Stimulated activated CD8-positive, alpha-beta memory T cell treated with anti-CD3 and anti-CD28 coated beads, Interleukin-2, amount 100 ng/mL, for 1 hour (primary cell): ENCODE measurements at places on chromosomes 4 and X.

DNA sequence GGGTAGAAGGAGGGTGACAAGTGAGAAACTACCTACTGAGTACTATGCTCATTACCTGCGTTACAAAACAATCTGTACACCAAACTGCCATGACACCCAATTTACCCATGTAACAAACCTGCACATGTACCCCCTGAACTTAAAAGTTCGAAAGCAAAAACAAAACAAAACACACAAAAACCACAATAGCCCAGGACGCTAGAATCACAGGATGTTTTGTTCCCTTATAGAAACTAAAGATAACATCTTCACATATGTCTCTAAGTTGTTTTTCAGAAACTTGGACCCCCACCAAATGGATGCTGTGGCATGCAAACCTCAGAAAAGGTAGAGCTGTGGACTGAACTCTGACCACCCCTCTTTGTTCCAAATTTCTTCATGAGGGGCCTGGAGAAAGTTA lies 25.2 kb upstream of the PNMA5 start:
- no peak for DNase-seq

- DNase-seq: no peak
These were observed 297.6 kb downstream of the IL15 start for GRCh38 chr4:141933978-141934377.

DNA sequence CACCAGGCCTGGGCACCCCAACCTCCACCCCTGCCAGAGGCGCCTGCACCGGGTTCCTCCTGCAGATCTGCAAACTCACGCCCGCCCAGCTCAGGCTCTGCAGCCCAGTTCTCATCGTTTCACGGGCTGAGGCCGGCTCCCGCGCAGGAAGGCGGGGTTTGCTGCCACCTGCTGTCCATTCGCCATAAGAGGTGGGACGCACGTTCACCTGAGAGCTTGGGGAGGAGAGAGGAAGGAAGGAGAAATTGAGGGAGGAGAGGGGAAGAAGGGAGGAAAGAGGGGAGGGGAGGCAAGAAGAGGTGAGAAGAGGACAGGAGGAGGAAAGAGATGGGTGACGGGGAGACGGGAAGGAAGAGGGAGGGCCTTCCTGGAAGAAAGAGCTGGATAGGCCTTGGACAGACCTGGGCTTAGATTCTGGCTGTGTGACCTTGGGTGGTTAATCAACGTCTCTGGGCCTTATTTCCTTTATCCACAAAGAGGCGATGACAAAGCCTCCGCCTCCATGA lies 114.5 kb downstream of the ADRA2C start:
- DNase-seq: peak; percentile 30

DNA sequence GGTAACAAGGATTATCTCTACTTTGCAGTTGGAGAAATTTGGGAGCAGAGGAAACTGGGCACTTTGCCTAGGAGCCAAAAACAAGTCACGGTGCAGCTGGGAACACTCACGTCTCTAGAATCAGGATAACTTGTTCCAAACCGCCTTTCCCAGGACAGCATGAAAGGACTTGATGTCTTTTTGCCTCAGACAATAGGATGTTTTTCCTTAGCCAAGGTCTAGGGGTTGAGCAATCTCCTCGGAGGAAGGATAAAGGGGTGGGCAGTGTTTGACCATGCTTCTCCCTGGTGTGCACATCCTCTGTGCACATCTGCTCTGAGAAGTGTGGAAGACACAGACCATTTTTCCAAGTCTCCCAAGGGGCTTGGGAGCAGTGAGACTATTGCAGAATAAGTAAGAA lies 1.7 kb upstream of the SPARCL1 start:
- no peak for DNase-seq

- DNase-seq: no peak
These were observed 578 bp downstream of the APOOL start for GRCh38 chrX:85004255-85004654.

GRCh38 chrX:40772290-40772689 lies 36.9 kb upstream of the MED14 start:
- no peak for DNase-seq

GRCh38 chr4:38189445-38189844 lies 229.2 kb downstream of the PTTG2 start:
- DNase-seq: no peak

- DNase-seq: no peak
These were observed 866.3 kb upstream of the PCDH7 start for GRCh38 chr4:29853833-29854232.

- DNase-seq: no peak
These were observed 9.4 kb downstream of the TASL start for GRCh38 chrX:30568136-30568535.

- DNase-seq: no peak
These were observed 56.0 kb upstream of the MID1 start for GRCh38 chrX:10676235-10676957.

- no peak for DNase-seq
These were observed 6.9 kb downstream of the PJA1 start for GRCh38 chrX:69158166-69158980.

- no peak for DNase-seq
These were observed 415.4 kb downstream of the MAGEB5 start for GRCh38 chrX:26631385-26631784.

- no peak for DNase-seq
These were observed 7.5 kb upstream of the RUFY3 start for GRCh38 chr4:70714079-70714887.

DNA sequence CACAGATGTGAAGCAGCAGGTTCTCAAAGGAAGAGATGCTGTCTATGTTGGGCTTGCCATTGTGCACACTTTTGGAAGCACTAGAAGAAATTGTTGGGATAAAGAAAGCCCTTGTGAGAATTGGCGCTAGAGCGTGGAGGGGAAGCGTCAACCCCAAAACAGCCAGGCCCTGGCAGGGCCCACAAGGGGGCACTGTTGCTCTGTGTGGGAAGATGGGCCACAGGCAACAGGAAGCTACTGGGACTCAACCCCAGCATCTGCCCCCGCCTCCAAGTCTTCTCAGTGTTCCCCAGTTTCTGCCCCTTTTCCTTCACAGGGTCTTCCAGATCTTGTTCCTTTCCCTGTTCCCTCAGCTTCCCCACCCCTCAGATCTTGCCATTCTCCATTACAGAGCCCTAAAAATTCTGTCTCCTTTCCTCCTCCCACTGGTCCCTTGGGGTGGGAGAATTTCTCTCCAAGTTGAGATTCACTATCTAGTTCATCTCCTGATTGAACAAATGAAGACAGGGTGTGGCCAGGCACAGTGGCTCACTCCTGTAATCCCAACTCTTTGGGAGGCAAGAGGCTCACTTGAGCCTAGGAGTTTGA lies 85.5 kb downstream of the STARD8 start:
- DNase-seq: peak; percentile 6

DNA sequence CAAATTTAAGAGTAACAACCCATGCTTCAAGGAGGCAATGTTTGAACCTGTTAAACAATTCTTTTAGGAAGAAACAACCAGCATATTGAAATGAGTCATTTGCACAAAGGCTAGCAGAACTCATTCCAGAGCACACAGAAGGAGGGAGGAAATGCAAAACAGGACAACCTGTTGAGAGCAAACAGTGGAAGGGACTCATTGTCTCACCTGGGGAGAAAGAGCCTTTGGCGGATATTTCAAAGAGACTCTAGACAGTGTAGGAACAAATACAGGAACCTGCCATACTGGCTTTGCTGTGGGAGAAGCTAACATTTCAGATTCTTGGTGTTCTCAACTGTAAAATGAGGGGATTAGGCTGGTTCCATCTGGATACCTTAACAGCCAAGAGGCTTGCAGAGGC lies 14.8 kb upstream of the RASGEF1B start:
- no peak for DNase-seq

GRCh38 chrX:16979226-16979625 lies 32.8 kb downstream of the REPS2 start:
- DNase-seq: no peak

GRCh38 chr4:112099701-112100297 lies 45.5 kb upstream of the FAM241A start:
- no peak for DNase-seq

- no peak for DNase-seq
These were observed 752.3 kb upstream of the NDST4 start for GRCh38 chr4:115865736-115866135.

DNA sequence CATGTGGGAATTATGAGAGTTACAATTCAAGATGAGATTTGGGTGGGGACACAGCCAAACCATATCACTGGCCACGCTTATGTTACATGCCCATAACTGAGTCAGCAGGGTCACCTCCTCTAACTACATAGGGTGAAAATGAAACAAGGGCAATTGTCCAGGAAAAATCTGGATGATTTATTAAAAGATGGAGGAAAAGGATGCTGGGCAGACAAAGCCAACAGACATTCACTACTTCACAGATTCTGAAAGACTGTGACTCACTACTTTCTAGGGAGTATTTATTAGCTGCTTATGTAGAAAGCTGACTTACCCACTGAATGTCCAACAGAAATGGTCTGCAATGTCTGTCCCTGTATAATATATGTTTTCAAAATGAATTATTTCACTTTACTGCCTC lies 72.4 kb downstream of the APBB2 start:
- no peak for DNase-seq

GRCh38 chrX:69995362-69996112 lies 54.2 kb downstream of the AWAT2 start:
- no peak for DNase-seq

DNA sequence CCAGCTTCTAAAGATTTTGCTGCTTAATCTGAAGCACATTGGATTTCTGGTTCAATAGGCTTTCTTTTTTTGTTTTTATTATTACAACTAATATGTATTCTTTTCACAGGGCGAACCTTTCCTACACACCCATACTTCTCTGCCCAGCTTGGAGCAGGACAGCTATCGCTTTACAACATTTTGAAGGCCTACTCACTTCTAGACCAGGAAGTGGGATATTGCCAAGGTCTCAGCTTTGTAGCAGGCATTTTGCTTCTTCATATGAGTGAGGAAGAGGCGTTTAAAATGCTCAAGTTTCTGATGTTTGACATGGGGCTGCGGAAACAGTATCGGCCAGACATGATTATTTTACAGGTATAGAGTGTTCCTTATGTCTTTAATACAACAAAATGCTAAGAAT lies 155.4 kb downstream of the PTTG2 start:
- DNase-seq: no peak

DNA sequence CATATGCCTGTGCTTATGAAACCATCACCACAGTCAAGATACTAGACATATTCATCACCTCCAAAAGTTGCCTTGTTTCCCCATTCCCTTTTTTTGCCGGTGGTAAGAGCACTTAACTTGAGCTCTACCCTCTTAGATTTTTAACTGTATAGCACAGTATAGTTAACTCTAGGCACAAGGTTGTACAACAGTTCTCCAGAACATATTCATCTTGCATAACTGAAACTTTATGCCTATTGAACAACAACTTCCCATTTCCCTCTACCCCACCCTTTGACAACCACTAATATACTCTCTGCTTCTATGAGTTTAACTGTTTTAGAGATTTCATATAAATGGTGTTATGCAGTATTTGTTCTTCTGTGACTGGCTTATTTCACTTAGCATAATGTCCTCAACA lies 119.3 kb downstream of the ASB9 start:
- DNase-seq: no peak

GRCh38 chr4:28228561-28229491 lies 1368.2 kb downstream of the STIM2 start:
- DNase-seq: no peak

GRCh38 chrX:11423362-11423818 lies 130.2 kb downstream of the AMELX start:
- no peak for DNase-seq

DNA sequence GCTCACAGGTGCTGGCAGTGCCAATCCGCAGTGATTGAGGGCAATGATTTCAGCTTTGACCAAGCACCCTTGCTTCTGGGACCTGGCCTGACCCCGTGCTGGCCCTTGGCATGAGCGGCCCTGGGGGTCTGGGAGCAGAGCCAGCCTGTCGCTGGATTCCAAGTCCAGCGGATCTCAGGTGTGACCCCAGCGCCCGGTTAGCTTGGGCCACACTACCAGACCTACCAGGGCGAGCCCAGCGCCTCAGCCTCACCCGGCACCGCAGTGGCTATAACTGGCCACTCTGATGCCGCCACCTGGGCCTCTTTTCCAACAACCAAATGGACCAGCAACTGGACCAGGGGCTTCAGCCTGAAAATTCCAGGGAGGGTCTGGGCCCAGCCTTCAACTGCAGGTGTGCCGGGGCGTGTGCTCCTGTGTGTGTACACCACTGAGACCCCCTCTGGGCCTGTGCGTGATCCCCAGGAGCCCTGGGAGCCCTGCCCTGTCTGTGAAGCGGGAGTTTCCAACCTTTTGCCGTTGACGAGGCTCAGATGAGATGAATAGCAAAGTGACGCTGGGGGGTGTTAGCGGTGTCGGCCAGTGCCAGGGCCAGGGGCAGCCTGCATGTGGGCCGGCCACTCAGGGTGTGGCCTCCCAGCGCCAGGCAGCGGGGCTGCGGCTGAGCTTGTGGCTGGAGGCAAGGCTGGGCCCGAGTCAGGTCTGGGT lies 658 bp downstream of the SH3TC1 start:
- no peak for DNase-seq

DNA sequence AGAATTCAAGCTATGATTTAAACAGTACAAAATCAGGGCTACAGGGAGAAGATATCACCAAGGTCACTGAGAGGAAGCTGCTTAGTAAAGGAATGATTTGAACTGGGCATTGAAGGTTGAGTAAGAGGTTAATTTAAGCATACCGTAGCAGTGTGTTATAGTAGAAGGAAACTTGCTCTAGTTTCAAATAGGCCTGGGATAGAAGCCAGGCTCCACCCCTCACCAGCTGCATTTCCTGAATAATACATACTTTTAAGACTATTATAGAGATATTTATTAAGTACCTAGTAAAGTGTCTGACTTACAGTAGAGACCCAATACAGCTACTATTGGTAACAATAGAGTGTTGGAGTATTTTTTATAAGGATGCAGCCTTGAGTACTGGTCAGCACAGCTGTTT lies 118.0 kb upstream of the GLRA2 start:
- no peak for DNase-seq

- DNase-seq: no peak
These were observed 36.2 kb downstream of the RGS12 start for GRCh38 chr4:3328814-3329663.

DNA sequence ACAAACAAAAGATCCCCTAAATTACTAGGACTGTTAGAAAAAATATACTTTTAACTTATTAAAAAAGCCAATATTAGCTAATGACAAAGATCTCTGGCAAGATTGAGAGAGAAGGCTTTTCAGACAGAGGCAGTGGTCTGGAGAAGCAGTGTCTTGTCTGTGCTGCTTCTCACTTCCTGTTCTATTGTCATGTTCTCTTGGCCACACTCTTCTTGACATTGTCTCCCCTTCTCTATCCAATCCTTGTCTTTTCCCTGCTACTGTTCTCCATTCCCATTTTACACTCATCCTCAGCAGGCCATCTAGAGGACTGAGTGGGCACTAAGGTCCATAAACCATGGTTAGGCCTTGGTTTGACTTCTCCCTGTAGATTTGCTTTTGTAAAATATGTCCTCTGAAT lies 14.0 kb upstream of the TAPT1 start:
- DNase-seq: no peak

- no peak for DNase-seq
These were observed 70.3 kb downstream of the ARL9 start for GRCh38 chr4:56575820-56576429.

GRCh38 chr4:85779165-85779564 lies 304.2 kb downstream of the ARHGAP24 start:
- no peak for DNase-seq

GRCh38 chrX:9369802-9370291 lies 95.0 kb upstream of the TBL1X start:
- no peak for DNase-seq
